ENCODE measurements at places on chromosomes 7 and 10. TPM values are rescaled to one million over a fixed set of nuclear protein-coding genes. Genes with fewer than 3 reads are reported as not detected.

The GNG11 gene
- total RNA-seq = 11.1 TPM

The HTR5A gene
- total RNA-seq = not detected

The CDK1 gene
- 0.71 TPM for total RNA-seq

The MEPCE gene
- total RNA-seq = 27.8 TPM

The WDFY4 gene
- total RNA-seq = 14.9 TPM

The MACC1 gene
- total RNA-seq = 0.14 TPM

DNA sequence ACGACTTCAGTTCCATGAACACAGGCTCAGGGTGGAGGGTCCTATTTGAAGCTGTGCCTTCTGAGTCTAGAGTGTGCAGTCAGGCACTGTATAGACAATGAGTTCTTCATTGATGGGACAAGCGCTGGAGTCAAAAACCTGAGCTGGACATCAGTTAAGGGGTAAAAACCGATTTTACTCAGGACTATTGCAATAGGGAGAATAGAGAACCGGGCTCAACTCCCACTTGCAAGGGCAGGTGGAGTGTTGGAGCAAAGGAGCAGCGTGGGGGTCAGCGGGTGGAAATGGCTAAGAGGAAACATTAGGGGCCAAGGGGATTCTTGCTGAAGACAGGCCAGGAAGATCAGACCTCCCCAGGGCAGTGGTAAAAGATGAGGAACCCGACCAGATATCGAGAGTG, 28.5 kb downstream of the PRLHR start:
- no peak for DNase-seq

DNA sequence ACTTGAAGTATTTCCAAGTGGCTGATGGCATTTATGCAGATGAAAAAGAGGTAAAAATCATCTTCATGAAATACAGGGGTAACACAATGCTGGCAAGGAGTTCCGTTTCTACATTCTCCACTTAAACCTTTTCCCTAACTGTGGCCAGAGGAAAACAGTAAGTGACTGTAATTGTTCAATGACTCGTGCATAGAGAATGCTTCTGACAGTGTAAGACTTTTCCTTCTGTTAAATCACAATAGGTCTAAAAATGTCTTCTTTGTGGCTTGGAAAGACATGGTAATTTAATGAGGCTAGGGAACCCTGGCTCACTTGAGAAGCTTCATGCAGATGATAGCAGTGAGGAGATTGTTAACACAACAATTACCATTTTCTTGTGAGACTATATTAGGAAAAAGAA, 50.3 kb upstream of the RSU1 start:
- DNase-seq = no peak

DNA sequence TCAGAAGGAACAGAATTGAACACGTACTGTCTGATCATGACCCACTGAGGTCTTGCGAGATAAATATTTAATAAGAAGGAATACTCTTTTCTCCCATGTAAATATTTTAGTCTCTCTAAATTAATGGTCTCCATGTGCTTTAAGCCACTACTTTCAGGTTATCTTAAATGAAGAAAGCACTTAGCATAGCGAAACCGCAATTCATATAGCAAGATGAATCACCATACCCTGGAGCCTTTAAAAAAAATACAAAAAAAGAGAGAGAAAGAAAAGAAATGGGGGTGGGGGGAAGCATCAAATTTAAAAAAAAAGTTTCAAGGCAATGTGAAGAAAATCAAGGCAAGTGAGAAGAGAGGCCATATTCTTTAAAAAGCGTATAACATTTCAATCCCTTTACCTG, 82.5 kb downstream of the CTTNBP2 start:
- no peak for DNase-seq

DNA sequence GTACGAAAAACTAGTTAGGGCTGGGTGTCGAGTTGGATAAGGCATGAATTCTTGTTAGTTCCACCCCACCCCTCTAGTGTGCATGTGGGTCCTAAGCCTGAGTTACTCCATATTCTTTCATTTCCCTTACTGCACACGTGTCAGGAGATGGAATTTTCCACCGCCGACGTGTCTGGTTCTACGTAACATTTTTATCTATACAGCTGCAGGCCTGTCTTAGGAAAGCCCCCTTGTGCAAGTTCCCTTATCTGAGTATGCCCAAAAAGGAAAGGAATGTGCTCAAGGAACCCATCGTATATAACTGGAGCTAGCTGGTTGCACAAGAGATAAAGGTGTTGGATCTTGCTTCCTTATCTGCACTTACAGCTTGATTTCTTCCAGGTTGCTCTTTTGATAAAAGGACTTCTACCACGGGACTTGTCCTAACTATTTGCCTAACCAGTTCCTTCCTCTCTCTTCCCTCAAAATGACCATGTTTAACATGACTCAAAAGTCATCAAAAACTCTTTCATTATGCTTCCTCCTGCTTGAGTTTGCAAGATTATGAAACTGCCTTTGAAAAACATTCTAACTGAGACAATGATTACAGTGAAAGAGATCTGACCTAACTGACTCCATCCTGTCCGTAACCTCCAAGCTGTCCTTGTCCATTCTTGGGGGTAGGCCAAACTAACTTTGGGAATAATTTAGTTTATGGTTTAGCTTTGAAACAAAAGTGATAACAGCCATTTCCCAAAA, 181.4 kb downstream of the AKR1D1 start:
- no peak for DNase-seq
